ENCODE measurements at places on chromosomes 2 and 18. TPM values are rescaled to one million over a fixed set of nuclear protein-coding genes. Genes with fewer than 3 reads are reported as not detected.

Gene ANKRD30BL
- not detected for total RNA-seq

Gene CYB5A
- total RNA-seq: 399 TPM

Gene REG1B
- total RNA-seq: not detected

Gene KCNG2
- 0.46 TPM for total RNA-seq

Gene GREB1
- total RNA-seq: 0.90 TPM

Gene MYO5B
- total RNA-seq: 31.6 TPM

Gene SPC25
- 0.38 TPM for total RNA-seq

Gene ALK
- not detected for total RNA-seq

Gene LRP2
- total RNA-seq: 36.6 TPM

Gene IGFBP5
- 169 TPM for total RNA-seq

Gene PIKFYVE
- 32.5 TPM for total RNA-seq

Gene TTC27
- total RNA-seq: 10.3 TPM

Gene CCBE1
- total RNA-seq: 27.8 TPM

Gene COA5
- total RNA-seq: 26.6 TPM

Gene RAPGEF4
- 21.8 TPM for total RNA-seq

Gene RANBP2
- total RNA-seq: 77.0 TPM

Gene C2orf78
- total RNA-seq: not detected

All from upper lobe of right lung (tissue), 1 donor.